ENCODE measurements at places on chromosomes 5 and 9.

- DNase-seq = no peak
These were observed 29.6 kb downstream of the PSMB7 start for GRCh38 chr9:124385623-124386022.

GRCh38 chr5:100623719-100624118, 88.5 kb downstream of the FAM174A start:
- DNase-seq = no peak

DNA sequence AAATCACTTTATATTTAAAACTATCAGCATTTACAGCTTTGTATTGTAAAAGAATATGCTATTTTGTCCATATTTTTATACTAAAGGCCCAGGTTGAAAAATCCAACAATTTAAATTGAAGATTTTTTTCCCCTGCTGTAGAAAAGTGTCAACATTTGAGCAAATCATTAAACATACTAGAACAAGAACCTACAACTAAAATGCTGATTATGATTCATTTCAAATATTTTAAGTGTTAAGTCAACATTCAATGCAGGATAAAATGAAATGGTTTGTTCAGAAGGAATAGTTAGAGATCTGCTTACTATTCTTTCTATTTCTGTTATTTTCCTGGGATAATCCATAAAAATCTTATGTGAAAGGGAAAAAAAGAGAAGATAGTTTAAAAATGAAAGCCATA, 866.5 kb upstream of the DMAC1 start:
- no peak for DNase-seq

GRCh38 chr5:85670417-85670816, 947.3 kb upstream of the COX7C start:
- no peak for DNase-seq

DNA sequence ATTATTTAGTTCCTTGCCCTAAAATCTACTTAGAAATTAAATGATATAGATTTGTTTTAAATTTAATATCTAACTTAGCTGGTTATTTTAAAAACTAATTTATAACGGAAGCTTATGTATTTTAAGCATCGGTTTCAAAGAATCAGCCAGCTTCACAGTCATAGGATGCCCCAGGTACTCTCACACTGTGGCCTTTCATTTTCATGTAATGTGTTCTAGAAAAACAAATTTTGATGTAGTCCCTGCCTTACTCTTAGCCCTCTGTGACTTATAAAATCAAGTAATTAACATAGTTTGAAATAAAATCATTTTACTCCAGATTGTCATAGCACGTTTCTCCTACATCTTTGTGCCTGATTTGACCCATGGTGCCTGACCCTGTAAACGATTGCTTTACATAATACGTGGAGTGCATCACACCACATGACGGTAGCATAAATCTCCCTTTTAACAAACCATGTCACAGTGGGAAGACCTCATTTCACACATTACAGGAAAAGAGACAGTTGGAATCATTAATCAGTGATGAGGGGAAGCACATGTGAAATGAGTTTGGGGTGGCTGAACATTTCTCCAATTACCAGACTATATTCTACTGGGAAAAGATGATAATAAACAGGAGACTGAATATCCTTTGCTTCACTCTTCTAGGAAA, 731.5 kb upstream of the CDH9 start:
- DNase-seq = no peak

- DNase-seq = no peak
These were observed 173.3 kb upstream of the POC5 start for GRCh38 chr5:75890546-75890945.

DNA sequence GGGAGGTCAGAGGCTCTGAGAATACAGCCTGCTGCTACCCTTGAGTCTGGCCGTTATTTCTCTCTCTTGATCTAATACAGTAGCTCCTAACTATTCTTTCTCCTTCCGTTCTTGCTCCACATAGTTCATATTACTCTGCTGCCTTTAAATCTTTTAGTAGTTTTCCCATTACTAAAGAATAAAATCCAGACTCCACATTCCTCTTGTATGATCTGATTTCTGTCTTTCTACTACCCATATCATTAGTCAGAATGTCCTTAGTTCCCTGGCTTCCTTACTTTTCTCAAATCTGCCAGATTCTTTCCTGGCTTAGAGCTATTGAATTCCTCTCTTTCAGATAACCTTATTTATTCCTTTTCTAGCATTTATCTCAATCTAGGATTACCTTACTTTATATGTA, 40.0 kb downstream of the MARCHF6 start:
- DNase-seq = no peak

- DNase-seq = no peak
These were observed 152.4 kb upstream of the ARRDC3 start for GRCh38 chr5:91535499-91535898.

DNA sequence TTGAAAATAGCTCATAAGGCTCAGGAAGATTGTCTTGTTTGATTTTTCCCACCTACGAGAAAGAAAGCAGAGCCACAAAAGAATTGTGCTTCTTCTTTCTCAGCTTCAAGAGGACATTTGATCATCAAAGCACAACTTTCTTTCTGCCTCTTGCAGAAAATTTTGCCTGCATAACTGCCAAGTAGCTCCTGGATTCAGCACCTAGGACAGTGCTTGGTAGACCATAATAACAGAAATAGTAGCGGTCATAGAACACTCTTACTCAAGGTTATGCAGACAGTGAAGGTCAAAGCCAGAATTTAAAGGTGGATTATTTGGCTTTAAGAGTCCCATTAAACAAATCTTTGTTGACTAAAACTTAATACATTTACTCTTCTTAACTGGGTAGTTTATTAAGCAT, 594.7 kb upstream of the CCNG1 start:
- no peak for DNase-seq

DNA sequence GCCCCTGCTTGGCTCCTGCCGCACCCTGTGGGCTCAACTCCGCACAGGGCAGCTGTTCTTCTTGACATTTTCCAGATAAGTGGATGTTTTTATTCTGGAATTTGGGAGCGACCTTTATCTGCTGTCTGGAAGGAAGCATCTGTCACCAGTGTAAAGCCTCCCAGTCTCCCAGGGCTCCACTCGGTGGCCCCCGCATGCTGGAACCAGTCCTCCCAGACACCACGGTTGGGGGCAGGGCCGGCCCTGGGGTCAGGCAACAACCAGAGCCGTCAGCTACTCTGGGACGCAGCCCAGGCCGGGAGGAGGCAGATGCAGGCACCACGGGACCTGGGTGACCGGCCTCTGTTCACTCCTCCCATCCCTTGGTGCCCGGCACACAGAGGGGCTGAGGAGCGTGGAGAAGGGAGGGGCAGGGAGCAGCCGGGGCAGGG, 92.8 kb upstream of the ADAMTS2 start:
- no peak for DNase-seq

GRCh38 chr5:119255571-119256356, 100.1 kb upstream of the TNFAIP8 start:
- DNase-seq = no peak

- no peak for DNase-seq
These were observed 208.9 kb upstream of the DMRTA1 start for GRCh38 chr9:22237497-22238363.

GRCh38 chr5:169808118-169808581, 171.1 kb downstream of the DOCK2 start:
- DNase-seq = no peak

GRCh38 chr9:137431416-137431931, 8.3 kb downstream of the NOXA1 start:
- DNase-seq = no peak

DNA sequence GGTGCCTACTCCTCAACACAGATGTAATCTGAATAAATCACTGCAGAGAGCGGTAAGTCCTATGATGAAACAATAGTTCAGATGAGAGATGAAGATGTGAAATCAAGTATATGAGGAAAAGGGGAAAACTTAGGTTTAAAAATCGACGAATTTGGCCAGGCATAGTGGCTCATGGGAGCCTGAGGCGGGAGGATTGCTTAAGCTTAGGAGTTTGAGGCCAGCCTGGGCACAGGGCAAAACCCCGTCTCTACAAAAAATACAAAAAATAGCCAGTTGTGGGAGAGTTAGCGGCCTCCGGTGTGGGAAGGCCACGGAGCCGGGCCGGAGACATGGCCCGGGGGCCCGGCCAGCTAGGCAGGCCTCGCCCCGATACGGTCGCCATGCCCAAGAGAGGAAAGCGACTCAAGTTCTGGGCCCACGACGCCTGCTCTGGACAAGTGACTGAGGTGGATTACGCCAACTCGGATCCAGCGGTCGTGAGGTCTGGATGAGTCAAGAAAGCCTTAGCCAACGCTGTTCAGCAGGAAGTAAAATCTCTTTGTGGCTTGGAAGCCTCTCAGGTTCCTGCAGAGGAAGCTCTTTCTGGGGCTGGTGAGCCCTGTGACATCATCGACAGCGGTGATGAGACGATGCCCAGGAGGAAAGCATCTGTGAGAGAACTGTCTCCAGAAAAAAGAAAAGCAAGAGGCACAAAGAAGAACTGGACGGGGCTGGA, 62.8 kb upstream of the SUB1 start:
- no peak for DNase-seq

GRCh38 chr5:172667786-172668593, 26.9 kb downstream of the NEURL1B start:
- DNase-seq = no peak

- no peak for DNase-seq
These were observed 30.3 kb upstream of the SPATA31C2 start for GRCh38 chr9:88168564-88168963.

GRCh38 chr5:170761048-170761707, 22.3 kb upstream of the GABRP start:
- DNase-seq = no peak
